ENCODE measurements at places on chromosomes 4 and X.
A peak's percentile ranks its signal among the peaks of the same experiment; 100 is the strongest.

DNA sequence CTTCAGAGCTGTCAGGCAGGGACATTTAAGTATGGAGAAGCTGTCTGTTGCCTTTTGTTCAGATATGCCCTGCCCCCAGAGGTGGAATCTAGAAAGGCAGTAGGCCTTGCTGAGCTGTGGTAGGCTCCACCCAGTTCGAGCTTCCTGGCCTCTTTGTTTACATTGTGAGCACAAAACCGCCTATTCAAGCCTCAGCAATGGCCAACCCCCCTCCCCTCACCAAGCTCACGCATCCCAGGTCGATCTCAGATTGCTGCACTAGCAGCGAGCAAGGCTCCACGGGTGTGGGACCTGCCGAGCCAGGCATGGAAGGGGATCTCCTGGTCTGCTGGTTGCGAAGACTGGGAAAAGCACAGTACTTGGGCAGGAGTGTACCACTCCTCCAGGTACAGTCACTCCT is 59.3 kb downstream of the ZNF674 start:
- DNase-seq = no peak

- DNase-seq = no peak
Measured at GRCh38 chr4:176534566-176534965, 214.8 kb downstream of the SPCS3 start.

DNA sequence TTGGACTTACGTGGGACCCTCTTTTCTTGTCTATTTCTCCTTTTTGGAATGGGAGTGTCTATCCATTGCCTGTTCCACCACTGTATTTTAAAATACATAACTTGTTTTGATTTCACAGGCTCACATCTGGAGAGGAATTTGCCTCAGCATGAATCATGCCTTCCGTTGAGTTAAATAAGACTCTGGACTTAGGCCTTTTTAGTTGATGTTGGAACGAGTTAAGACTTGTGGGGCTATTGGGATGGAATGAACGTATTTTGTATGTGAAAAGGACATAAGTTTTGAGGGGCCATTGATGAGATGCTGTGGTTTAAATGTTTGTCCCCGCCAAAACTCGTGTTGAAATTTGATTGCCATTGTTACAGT is 66.2 kb downstream of the BEX3 start:
- DNase-seq = no peak

GRCh38 chr4:36573441-36573840 is 292.0 kb downstream of the DTHD1 start:
- DNase-seq = no peak

- DNase-seq = no peak
Measured at GRCh38 chr4:57580710-57581599, 470.8 kb upstream of the IGFBP7 start.

- peak; percentile 77 for DNase-seq
Measured at GRCh38 chr4:80103629-80104028, 30.6 kb upstream of the ANTXR2 start.

DNA sequence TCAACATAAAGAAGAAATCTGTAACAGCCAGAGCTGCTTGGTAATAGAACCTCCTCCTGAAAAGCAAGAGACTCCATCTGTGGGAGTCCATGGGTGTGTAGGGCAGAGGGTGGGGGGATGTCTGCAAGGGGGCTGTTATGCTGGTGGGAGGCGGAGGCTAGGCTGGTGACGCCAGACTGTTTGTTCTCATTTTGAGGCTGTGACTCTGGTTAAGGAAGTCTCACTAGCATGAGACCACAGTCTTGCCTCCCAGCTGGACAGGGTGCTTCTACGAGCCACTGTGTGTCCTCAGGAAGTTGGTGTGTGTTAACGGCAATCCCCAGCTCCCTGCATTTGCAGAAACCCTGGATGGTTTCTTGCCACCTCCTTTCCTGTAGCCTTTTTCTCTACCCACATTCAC is 79.8 kb downstream of the NSUN7 start:
- peak; percentile 51 for DNase-seq

GRCh38 chr4:163161536-163162205 is 5.0 kb downstream of the NAF1 start:
- no peak for DNase-seq

GRCh38 chrX:15816438-15816809 is 26.1 kb downstream of the ZRSR2 start:
- no peak for DNase-seq

GRCh38 chr4:26404743-26405206 is 84.0 kb downstream of the RBPJ start:
- DNase-seq = no peak

- no peak for DNase-seq
Measured at GRCh38 chrX:19440713-19441112, 74.6 kb downstream of the MAP3K15 start.

- no peak for DNase-seq
Measured at GRCh38 chr4:17561195-17561909, 15.6 kb upstream of the LAP3 start.

DNA sequence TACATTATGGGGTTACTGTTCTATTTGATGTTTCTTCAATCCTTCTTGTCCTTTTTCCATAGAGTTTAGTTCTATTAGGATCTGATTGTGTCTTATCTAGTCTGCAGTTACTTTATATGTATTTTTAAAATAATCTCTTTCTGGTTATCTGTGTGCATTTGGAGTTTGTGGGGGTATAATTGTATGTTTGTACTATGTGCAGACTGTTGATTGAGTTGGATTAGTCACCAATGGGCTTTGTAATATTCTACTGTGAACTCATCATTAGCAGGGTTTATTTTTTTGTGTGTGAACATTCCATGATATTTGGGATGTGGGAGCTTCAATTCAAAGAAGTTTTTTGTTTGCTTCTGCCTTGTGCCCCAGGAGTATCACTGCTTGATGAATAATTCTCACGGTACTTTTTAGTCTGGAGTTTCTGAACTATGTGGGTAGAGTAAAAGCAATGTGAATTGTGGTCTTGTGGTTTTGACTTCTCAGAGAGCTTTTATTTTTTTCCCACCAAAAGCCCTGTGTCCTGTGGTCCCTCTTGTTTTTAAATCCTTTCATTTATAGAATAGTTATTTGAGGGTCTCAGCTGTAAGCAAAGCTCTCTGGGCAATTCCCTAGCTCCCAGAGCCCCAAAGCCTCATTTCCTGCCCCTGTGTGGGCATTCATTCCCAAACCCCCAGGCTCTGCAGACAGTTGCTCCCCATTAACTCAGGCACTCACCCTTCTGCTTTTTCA is 127.8 kb downstream of the PHKA2 start:
- DNase-seq = no peak

DNA sequence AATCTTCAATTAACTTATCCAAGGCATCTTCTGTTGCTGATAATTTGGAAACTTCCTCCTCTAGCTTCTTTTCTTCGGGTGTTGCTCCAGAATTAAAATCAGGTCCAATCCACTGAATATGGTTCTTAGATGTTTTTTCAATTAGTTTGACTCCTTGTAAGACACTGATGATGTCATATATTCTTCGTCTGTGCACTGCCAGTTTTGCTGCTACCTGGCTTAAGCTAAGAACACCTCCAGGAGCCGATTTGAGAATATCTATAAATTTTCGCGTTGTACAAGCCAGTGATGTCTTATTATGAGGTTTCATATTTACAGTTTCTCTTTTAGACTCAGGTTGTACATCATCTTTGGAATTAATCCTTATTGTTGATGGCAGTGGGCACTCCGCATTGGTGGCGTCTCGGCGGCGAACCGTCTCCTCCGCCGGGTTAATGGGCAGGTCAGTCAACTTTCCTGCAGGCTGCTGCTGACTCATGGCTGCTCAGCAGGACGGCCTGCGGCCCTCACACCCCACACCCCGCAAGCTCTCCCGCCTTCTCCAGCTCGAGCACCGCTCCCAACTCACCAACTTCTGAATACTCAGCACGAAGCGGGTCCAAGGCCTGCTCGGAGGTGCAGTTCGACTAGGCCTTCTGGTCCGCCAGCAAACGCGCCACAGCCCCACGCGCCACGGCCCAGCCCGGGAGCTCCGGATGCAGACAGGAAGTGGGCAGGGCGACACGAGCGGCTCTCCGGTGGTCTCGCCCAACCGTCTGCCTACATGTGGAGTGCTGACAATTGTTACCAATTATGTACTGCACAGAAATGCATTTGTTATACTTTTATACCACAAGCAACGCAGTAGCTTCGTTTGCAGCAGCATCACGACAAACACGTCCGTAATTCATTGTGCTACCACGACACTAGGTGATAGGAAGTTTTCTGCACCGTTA is 49.2 kb upstream of the FHL1 start:
- no peak for DNase-seq

DNA sequence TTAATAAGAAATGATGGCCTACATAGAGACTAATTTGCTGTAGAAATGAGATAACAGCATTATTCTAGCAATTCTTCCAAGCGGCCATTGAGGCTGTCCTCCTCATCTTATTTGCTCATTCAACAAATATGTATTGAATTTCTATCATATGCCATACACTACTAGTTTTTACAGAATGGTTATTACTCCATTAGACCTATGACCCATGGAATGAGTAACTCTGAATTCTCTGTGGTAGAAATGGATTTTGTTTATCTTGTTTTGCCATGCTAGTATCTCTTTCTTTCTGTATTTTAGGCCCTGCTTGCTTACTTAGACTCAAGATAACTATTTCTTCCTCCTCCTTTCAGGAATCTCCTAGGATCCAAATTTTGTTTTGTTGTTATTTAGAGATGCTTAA is 103.5 kb downstream of the RPA4 start:
- no peak for DNase-seq

Measured in CD14-positive monocyte (primary cell).